ENCODE measurements at places on chromosomes 5 and 9.
A peak's percentile ranks its signal among the peaks of the same experiment; 100 is the strongest.

GRCh38 chr5:2836133-2836532 is 84.7 kb upstream of the IRX2 start:
- no peak for DNase-seq

- peak; percentile 20 for DNase-seq
Observed at GRCh38 chr5:143699121-143699520, 112.8 kb upstream of the HMHB1 start.

GRCh38 chr5:176535101-176535663 is 2.0 kb downstream of the RNF44 start:
- DNase-seq: no peak

GRCh38 chr9:81673310-81673709 is 16.0 kb downstream of the TLE1 start:
- no peak for DNase-seq
